ENCODE measurements at places on chromosomes 5 and 9. TPM values are rescaled to one million over a fixed set of nuclear protein-coding genes. Genes with fewer than 3 reads are reported as not detected.

DNA sequence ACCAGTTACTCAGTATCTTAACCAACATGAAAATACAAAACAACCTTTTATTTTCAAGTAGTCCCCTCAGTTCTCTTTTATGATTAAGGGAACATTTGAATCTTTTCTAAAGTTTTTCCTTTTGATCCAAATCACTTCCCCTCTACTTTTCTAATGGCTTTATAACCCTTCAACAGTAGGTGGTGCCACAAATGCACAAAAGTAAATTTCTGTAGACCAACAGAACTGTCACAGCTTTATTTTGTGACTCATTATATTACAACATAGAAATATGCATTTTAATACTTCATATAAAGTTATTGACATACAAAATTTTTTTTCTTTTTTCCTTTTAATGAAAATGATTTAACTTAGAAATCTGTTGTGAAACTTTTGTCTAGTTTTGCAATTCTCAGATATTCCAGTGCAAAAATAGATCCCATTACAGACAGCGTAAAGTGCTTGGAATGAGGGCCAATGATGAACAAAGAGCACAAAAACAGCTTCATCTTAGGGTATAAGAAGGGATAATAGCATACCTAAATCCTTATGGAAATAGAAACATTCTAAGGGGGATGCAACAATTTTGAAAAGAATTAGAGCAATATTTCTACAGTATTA, 17.0 kb downstream of the NIPSNAP3B start:
- DNase-seq: no peak

- DNase-seq: no peak
Measured at GRCh38 chr5:145243016-145243415, 592.1 kb downstream of the PRELID2 start.

DNA sequence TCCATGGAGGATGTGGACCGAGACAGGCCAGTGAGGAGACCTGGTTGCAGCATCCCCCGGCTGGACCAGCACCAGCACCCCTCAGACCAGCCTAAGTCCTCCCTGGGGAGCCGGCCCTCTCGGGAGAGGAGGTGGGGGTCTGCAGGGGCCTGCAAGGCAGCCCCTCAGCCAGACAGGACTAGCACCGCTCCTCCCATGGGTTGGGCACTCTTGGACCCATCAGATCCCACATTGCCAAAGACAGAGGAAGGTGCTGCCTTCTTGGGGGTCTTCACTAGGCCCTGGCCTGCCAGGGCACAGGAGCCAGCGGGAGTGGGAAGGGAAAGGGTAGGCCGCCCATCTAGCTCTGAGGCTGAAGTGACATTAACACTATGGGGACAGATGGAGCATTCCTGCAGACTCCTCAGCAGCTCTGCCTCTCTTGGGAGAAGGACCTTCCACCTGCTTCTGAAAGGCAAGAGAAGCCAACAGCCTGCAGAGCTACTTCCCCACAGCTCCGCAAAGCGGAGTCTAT, 6.8 kb downstream of the IL13 start:
- no peak for DNase-seq

DNA sequence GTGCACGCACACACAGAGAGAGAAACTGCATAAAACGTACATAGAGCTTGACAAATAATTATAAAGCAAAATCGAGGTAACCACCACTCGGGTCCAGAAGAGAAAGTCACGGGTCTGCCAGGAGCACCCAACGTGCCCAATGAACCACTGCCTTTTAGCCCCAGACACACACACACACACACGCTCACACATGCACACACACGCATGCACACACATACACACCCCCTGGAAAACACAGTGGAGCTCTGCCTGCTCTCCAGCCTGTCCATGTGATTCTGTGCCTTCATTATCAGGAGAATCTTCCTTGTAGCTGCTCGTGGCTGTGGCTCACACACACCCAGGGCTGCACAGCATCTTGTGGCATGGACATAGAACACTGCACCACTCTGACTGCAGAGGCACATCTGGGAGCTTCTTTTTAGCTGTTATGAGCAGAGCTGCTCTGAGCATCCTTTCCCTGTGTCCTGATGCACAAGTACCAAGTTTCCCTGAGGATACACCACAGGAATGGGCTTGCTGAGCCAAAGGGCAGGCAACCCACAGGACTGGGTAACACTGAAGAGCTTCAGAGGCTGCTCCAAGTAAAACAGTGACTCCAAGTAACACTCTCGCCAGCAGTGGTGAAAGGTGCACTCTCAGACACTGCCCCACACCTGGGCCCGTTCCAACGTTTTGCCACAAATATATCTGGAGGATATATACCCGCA, 58.9 kb downstream of the CAMSAP1 start:
- no peak for DNase-seq

GRCh38 chr5:110900829-110901228, 162.0 kb downstream of the SLC25A46 start:
- no peak for DNase-seq

DNA sequence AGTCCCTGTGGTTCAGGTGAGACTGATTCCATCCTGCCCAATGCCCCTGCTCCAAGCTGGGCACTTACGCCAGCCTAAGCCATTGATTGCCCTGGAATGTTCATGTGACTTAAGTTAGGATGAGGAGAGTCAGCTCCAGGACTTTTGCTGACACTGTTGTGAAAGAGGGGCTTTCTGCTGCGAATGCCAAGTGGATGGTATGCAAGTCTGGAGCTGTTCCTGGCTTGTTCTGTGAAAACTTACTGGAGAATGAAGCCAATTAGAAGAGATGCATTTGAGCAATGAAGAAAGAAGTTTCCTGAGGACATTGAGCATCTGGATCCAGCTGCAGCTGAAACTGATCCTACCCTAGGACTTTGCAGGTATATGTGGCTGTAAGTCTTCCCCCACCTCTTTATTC, 61.2 kb upstream of the ZFR start:
- no peak for DNase-seq

GRCh38 chr5:124104344-124104743, 592.4 kb downstream of the CSNK1G3 start:
- DNase-seq: no peak

DNA sequence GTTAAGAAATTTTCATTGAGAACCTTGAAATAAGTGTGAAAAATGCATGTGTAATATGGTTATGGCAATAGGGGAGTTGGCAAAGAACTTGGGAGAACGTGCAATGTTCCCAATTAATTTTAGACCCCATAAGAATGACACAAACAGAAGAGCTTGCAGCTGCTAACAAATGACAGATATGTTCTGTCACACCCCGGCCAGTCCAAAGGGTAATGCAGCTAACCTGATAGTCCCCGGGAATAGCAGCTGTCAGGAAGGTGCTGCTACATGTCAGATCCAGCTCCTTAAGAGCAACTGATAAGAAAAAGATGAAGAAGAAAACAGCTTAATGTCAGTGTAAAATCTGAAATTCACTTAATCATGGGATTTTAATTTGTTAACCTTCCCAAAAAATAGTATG, 30.4 kb downstream of the SEMA5A start:
- DNase-seq: no peak

GRCh38 chr5:88872971-88873370, 10.0 kb downstream of the MEF2C start:
- DNase-seq: no peak

GRCh38 chr9:14320271-14321181, 6.6 kb upstream of the NFIB start:
- DNase-seq: no peak

DNA sequence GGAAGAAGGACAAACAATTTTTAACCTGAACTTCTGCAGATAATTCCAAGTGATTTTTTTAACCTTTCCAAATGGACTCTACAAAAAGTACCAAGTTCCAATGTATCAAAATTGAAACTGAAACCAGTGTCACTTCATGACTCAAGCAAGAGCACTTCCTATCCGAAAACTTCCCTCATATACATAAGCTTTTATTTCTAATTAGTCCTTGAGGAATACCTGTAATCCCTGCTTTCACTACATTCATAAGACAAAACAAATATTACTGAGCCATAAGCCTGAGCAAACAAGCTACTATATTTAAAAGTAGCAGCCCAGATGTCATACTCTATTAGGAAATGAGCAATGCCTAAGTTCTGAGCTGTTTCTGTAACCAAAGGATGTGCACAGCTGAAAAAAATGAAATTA, 224.4 kb downstream of the EBF1 start:
- DNase-seq: no peak

DNA sequence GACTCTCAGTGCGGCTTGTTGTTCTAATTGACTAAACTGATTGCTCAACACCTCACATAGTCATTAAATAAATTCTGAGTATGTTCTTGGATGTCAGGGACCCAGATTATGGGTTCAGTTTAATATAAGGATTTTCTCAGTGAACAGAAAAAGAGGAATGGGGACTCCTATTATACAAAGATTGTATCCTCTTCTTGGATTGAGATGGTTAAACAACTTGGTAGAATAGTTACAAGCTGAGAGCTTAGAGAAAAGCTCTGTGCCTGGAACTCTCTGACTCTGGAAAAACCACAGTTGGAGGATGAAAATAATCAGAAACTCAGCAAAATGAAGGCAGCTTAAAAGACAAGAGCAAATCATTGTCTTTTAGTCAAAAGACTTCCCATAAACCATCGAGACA, 30.5 kb downstream of the ANKRA2 start:
- DNase-seq: no peak

- no peak for DNase-seq
Measured at GRCh38 chr5:152527358-152528052, 122.4 kb upstream of the NMUR2 start.

- DNase-seq: no peak
Measured at GRCh38 chr5:172424111-172424490, 30.2 kb downstream of the SH3PXD2B start.

DNA sequence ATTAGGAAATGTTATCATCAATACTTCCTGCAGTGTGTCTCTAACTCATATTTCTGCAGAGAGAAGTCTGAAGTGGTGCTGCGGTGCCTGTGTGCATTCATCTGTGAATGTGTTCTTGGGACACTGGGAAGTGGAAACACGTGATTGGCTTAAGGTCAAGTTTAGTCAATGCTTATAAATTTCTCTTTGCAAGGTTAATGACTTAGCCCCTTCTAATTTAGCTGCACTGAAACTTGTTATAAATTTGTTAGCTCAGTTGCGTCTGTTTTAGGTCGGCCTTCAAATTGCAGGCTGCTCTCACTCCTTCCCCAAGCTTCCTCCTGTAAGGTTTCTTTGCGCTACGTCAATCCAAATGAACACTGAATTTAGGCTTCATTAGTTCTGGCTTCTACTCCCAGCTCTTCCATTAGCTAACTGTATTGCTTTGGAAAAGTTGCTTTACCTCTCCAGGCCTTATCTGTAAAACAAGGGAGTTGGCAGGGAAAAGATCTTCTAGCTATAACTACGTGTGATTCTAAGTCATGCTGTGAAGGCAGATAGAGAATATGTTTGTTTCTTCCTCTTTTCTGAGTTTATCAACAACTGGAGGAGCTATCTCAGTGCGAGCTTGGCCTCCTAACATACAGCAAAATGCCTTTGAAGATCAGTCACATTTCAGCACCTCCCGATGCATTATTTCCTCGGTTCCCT, 341.8 kb downstream of the NFIB start:
- no peak for DNase-seq

DNA sequence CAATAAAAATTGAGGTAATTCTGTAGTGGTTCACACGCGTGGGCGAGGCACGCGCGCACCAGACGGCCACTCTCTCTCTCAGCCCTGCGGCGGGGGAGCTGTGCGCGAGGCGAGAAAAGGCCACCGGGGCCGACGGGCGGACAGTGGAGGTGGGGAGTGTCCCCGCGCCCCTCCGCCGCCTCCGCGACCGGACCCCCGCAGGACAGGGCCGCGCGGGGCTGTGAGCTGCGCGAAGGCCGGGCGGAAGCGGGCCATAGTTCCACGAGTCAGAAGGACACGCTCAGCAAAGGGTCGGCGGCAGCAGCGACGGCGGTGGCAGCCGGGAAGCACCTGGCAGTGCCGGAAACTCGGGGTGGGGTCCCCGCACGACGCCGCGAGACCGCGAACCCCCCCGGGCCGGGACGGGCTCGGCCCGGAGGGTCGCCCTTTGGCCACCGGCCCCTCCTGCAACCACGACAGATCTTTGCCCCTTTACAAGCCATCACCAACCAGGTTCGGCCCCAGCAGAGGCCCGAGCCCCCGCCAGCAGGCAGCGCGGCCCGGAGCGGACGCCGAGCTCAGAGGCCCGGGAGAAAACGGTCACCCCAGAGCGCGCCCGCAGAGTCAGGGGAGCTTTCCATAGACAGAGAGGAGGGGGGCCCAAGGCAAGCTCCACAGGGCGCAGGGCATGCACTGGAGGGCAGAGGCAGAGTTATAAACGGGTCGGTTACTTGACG, 60.9 kb downstream of the ZNF354C start:
- no peak for DNase-seq

DNA sequence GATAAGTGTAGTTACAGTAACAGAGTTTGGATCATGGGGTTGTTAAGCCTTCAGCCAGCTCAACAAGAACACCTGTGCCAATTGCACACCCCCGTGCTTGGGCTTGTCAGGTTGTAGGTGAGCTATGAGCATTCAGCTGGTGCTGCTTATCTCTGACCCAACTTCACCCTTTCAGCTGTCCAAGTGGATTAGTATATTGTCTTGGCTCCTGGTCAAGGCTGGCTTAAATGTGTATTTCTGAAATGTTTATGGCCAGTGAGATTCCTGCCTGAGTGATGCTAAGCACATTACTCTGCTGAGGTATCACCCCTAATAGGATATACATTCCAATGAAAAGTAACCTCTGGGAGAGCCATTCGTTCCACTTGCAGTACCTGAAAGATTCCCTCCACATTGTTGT, 44.2 kb upstream of the LMNB1 start:
- no peak for DNase-seq

GRCh38 chr5:83450183-83450966, 21.2 kb upstream of the VCAN start:
- no peak for DNase-seq

GRCh38 chr9:21781656-21782055, 20.8 kb upstream of the MTAP start:
- DNase-seq: no peak

DNA sequence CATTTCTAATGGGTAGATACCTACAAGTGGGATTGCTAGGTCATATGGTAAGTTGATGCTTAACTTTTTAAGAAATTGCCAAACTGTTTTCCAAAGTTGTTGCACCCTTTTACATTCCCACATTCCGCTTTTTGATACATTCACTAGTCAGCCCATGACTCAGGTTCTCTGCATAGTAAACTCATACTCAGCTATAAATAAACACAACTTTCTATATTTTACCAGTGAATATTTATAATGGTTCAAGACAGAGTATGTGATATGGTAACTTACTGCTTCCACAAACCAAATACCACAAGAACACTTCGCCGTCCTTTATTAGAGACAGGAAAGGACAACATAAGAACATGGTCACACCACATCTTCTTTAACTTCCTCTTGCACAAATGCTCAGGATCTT, 54.0 kb downstream of the PLPP1 start:
- DNase-seq: no peak

The CARD9 gene
- 5.8 TPM for total RNA-seq

The FGFR4 gene
- total RNA-seq: 27.8 TPM

The C9 gene
- not detected for total RNA-seq

The LURAP1L gene
- total RNA-seq: 9.2 TPM

The ADGRD2 gene
- total RNA-seq: 0.97 TPM

The TJP2 gene
- total RNA-seq: 52.7 TPM

The OR13C4 gene
- not detected for total RNA-seq

The TMC1 gene
- total RNA-seq: not detected

The CCNO gene
- 0.83 TPM for total RNA-seq

The PHF24 gene
- total RNA-seq: 0.09 TPM

The C9orf153 gene
- total RNA-seq: not detected

The PCDHA9 gene
- not detected for total RNA-seq

The PRSS3 gene
- not detected for total RNA-seq
